Daoy (cell line): ENCODE measurements at places on chromosomes 13 and 19. TPM values are rescaled to one million over a fixed set of nuclear protein-coding genes. Genes with fewer than 3 reads are reported as not detected.

The GAPDHS gene
- not detected in 2 replicates for total RNA-seq

The TMPRSS9 gene
- total RNA-seq: not detected in 2 replicates

DNA sequence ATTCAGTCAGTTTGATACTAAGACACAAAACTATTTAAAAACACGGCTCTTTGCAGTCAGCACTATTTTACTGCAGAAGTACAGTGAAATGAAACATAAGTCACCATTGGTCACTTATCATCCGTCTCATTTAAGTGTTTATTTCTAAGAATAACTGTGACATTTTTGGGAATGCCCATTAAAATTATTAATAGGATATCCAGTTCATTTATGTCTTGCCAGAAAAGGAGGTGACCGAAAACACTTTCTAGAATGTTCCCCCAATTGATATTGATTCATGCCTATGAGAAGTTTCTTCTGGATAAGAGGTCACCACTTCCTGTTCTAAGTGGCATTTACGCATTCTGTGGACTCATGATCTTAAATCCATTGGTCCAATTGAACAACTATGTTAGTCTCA, 477.3 kb downstream of the LIG4 start:
- DNase-seq: no peak

DNA sequence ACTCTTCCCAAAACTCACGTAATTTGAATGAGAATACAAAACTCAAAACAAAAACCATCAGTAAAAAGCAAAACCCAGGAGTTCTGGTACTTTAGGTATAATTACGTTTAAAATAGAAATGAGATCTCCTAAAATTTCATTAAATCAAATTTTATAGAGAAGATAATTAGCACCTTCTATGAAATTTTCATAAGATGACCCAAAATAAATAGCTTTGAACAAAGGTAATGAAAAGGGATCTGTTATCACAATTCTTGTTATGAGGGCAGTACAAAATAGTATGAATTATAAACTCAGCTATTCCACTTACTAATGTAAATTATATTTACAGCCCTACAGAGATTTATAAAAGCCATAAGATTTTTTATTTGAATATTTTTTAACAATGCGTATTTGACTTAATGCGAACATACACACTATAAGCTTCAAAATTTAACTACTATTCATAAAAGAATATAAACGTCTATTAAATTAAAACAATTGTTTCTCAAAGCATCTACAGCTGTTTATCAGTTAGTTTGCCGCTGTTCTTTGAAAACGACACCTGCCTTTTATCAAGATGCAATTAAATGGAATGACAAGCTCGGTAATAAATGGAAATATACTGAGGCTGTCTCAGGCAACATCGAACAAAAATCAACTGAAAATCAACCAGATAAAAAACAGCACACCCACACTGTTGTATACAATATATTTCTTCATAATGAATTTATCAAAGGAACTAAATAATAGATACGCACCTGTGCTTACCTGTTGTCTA, 63.8 kb downstream of the KCNRG start:
- no peak for DNase-seq
